ENCODE measurements at places on chromosomes 2 and 18.

GRCh38 chr2:8378016-8378810, 303.6 kb upstream of the ID2 start:
- DNase-seq: no peak

DNA sequence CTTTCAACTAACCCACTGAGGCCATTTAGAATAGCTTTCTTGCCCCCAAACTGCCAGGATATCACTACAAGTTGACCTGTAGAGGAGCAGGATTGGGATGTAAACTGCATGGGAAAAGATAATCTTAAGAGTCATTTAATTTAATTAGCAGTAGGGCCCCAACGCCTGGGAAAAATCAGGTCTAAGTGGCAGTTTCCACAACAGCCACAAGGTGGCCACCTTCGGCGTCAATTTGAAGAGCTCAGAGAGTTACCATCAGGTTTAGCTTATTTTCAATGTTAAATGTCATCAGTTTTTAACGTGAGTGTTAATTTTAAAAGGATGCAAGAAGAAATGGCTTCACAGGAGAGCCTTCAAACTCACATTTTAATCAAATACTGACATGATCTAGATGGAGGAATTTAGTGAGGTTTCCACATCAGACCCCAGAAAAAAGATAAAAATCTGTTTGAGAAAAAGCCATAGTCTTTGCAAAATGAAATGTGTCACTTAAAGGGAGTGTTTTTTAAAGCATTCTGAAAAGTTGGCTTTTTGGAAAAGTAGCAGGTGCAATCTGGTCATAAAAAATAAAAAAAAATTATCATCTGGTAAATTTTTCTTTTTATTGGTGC, 77.3 kb upstream of the UPP2 start:
- DNase-seq: peak; percentile 58

DNA sequence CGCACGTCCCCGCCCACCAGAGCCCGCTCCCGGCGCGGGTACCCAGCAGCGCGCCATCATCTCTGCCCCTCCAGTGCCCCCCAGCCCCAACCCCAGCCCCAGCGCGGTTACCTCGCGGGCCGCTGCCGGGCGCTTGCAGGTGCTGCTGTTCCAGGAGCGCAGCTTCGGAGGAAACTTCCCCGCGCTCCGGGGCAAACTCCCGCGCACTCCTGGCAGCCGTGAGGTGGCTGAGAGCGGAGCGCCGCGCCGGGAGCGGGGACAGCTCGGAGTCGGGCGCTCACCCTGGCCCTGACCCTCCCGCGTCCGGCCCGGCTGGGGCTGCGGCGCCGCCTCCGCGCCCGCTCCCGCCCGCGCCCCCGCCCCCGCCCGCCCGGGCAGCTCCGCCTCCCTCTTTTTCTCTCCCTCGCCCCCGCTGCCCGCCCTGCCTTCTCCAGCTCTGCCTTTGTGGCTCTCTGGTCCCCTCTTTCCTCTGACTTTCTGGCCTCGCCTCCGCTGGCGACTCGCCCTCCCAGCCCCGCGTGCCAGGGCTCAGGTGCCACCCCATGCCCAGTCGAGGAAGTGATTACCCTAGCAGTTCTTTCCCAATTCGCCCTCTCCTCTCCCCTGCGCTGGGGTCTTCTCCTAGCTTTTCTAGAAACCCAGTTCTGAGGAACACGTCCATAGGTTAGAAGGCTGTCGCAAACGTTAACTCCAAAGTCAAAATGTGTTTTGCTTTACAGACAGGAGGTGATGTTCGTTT, at the start of gene CHST9:
Gene CHST9, minus strand, starts transcription at position 284 of the 739 bp plus-strand sequence. CDS start 42,499 bp downstream, outside the sequence.
- DNase-seq: no peak

GRCh38 chr2:85785027-85785822, 31.4 kb downstream of the ATOH8 start:
- no peak for DNase-seq

GRCh38 chr2:54403512-54404238, 52.5 kb upstream of the SPTBN1 start:
- no peak for DNase-seq

DNA sequence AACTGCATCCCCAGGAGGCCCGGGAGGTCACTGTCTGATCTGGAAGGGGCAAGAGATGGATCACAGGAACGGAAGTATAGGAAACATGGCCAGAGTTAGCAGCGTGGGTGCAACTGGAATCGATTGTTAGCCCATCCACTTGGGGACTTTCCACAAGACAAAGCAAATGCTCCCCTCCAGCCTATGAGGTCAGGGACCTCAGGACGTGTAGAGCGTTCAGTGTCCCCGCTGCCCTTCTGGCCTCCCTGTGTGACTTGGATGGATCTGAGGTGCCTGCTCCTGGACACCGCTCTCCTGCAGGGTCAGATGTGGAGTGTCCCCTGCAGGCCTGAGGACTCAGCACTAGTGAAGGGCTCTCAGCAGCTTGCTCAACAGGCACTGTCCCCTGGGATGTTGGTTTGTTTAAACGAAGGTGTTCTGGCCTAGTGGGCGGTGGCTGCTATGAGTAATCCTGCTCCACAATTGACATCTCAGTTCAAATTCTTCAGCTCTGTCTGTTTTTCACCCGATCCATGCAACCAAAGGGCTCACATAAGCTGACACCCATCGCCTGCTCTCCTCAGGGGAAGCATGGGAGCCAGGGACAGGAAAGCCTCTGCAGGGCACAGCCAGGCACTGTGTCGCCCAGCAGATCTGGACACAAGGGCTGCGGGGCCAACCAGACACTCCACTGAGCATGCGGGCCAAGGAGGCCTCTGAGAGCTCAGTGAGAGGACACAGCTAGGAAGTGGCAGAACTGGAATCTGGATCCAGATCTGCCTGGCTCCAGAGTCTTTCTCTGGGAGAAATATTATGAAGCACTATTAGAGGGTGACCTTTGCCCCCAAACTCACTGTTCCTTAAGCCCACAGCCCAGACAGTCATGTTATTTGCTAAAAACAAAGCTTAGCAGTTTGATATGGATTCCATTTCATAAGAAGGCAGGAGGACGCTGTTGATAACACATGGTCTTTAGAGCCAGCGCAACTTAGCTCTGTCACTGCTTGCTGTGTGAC, 78.5 kb downstream of the RHOB start:
- DNase-seq: no peak

DNA sequence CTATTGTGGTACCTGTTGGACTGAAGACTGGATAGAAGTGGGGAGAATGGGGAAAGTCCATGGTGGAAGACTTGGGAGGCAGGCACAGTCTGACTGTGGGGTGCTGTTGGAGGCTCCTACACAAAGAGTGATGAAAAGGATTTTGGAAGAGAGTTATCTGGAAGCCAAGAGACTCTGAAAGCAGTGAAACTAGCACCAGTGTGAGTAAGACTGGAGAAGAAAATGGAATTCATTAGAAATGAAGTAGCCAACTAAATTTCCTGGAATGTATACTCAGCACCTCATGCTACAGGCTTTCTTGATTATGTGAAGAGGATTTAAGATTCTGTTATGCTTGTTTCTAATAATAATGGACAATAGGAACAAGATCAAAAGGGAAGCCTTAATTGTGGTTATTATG, 27.7 kb downstream of the ELP2 start:
- DNase-seq: no peak

- DNase-seq: no peak
These were observed 17.7 kb downstream of the ITGB1BP1 start for GRCh38 chr2:9405636-9406035.

DNA sequence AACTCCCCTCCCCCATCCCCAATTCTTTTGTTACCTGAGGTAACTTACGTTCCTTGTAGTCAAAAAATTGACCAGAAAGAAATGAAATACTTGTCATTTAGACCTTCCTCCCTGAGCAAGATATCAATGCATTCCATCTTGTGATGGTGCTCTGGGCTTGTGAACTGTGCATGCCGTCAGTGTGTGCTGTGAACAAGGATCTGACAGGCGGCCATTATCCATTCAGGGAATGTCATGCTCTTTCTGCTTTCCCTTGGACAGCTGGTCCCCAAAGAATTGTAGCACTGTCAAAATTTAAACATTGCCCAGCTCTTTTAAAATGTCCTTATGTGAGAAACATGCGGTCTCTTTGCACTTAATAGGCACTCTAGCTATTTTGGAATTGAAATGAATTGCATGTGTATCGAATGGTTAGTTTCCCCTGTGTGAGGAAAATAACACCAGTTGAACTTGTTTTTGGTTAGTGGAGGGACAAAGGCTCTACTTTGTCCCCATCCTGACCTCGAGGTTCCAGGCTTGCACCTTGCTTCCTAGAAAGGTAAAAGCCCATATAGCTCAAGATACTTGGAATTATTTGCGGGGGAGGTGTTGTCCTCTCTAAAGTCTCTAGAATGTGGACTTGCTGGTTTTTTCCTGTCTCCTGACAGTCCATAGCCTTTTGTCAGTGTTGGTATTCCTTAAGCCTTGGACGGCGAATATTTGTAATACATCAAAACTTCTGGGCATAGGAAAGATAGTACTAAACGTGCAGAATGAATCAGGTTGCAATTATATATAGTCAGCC, 350.9 kb downstream of the NUP35 start:
- DNase-seq: no peak

GRCh38 chr2:171469176-171469575, 35.1 kb downstream of the DCAF17 start:
- DNase-seq: no peak

GRCh38 chr2:128368437-128369107, 49.9 kb upstream of the HS6ST1 start:
- DNase-seq: no peak

DNA sequence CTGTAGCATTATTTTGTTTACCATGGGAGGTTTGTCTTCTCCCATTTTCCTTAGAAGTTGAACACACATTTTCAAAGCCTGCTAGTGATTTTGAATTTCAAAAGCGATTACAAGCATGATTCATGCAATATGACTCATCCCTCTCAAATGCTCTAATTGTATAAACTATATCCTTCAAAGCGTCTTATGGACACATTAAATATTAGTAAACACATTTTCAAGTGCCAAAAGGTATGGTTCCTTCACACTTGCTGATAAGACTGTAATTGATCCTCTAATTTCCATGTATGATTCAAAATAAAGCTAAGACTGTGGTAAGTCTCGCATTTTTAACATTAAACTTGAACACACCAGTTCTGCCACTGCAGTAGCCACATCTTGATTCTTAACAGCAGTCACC, 512.9 kb downstream of the LRRTM4 start:
- DNase-seq: no peak

- DNase-seq: peak; percentile 7
These were observed at the start of gene PROKR1 for GRCh38 chr2:68643011-68643873. Gene PROKR1 (plus strand): TSS chr2:68643579. CDS start chr2:68645822, 2,243 bp downstream.

GRCh38 chr2:149490296-149490695, 97.3 kb downstream of the MMADHC start:
- DNase-seq: no peak

DNA sequence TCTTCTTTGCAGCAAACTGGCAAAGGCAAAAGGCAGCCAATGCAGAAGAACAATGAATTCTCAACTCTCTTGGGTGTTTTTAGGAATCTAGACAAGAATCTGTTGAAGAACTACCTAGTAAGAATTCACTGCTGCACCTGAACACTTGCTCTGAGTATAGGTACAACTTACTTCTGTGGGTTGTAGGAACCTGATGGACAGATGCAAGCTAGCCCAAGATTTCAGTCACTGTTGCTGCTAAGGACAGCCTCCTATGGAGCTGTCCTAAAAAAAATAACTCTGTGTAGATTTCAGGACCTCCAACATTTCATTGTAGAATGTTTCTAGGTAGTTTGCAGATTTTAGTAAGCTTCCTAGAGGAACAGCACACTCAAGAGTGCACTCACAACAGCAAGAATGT, 363.5 kb downstream of the CBLN2 start:
- DNase-seq: no peak

GRCh38 chr18:49234984-49235383, 225.5 kb downstream of the DYM start:
- DNase-seq: no peak

- DNase-seq: no peak
These were observed 34.4 kb upstream of the SH3BP4 start for GRCh38 chr2:234917211-234917975.

DNA sequence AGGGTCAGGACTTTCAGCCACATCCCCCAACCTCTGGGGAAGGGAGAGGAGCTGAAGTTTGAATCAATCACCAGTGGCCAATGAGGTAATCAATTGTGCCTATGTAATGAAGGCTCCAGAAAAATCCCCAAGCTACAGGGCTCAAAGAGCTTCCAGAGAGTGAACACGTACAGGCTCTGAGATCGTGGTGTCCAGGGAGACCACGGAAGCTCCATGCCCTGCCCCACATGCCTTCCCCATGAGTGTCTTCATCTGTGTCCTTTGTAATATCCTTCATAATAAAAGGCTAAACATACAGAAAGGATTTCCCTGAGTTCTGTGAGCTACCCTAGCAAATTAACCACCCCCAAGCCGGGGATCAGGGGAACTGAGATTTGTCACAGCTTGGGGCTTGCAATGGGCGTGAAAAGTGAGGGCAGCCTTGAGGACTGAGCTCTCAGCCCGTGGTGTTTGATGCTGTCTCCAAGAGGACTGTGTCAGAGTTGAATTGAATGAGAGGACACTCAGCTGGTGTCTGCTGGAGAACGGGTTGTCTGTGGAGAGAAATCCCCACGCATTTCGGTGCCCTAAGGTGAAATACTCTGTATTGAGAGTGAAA, 25.5 kb upstream of the TUBB6 start:
- DNase-seq: no peak

- DNase-seq: no peak
These were observed 321.7 kb upstream of the REV1 start for GRCh38 chr2:99811544-99811943.

DNA sequence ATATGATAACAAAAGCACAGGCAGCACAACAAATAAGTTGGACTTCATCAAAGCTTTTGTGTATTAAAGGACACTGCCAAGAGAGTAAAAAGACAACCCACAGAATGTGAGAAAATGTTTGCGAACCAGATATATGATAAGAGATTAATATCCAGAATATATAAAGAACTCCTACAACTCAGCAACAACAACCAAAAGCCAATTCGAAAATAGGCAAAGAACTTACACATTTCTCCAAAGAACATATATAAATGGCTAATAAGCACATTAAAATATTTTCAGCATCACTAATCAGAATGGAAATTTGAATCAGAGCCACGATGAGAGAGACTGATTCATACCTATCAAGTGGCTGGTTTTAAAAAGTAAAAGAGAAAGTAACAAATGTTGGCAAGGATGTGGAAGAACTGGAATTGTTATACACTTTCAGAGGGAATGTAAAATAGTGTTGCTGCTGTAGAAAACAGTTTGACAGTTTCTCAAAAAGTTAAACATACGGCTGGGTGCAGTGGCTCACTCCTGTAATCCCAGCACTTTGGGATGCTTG, 25.2 kb downstream of the EPB41L5 start:
- DNase-seq: no peak

GRCh38 chr18:59332986-59333385, 14.5 kb upstream of the CPLX4 start:
- no peak for DNase-seq

GRCh38 chr2:974502-974901, 23.9 kb downstream of the SNTG2 start:
- DNase-seq: no peak

DNA sequence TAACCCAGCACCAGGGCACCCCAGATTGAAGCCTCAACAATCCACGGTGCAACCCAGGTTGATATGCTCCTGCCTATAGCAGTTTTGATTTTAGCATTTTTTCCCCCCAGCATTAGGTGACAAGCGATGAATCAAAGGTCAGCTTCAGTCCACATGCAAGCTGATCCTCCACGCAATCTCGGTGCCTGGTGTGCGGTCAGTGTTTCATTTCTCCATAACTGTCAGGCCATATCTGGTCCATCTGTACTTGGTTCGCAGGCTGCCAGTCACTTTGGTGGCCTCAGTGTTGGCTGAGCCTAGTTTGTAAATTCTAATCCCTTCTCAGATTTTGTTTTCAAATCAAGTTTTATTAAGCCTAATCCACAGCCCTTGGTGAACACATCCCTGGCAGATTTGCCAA, 30.2 kb downstream of the KCNG3 start:
- no peak for DNase-seq

GRCh38 chr2:240687741-240688552, 3.7 kb upstream of the AQP12A start:
- no peak for DNase-seq

- DNase-seq: no peak
These were observed 113.4 kb downstream of the MC4R start for GRCh38 chr18:60259052-60259681.

All from stimulated activated CD4-positive, alpha-beta T cell treated with anti-CD3 and anti-CD28 coated beads, Interleukin-4, amount 100 ng/mL, for 1 hour (primary cell).